ENCODE measurements at places on chromosomes 3 and 15. TPM values are rescaled to one million over a fixed set of nuclear protein-coding genes. Genes with fewer than 3 reads are reported as not detected.
A peak's percentile ranks its signal among the peaks of the same experiment; 100 is the strongest.

SEMA3G gene
- total RNA-seq = 0.10 TPM

DNA sequence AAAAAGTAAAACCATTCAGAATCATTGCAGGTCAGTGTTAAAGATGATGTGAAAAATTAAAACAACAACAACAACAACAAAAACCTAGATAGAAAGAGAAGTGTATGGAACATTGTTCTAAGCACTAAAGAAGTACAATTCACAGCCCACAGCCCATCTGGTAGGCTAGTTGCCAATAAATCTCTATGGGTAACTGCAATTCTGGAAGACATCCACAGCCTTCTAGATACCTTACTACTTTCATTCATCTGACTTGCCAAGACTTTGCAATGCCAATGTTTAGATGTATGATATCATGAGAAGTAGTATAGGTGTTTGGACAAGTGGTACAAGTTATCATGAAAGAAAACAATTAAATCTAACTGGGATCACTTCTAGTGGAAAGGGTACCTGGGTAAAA lies 198.6 kb downstream of the VGLL3 start:
- H3K27me3 ChIP-seq = no peaks in the 10 kb centered on the region
- no peaks in the 10 kb centered on the region for H3K4me1 ChIP-seq
- DNase-seq = no peak
- H3K27ac ChIP-seq = no peak overlapping the region
- H3K4me3 ChIP-seq = no peak overlapping the region
- no peaks in the 10 kb centered on the region for H3K36me3 ChIP-seq

- no peak overlapping the region for H3K27ac ChIP-seq
- H3K4me3 ChIP-seq = no peak overlapping the region
- no peaks in the 10 kb centered on the region for H3K27me3 ChIP-seq
- DNase-seq = no peak
- H3K4me1 ChIP-seq = no peaks in the 10 kb centered on the region
These were observed 556.0 kb downstream of the OTOL1 start for GRCh38 chr3:162052636-162053035.

NOX5 gene
- total RNA-seq = 0.02 TPM

NMB gene
- total RNA-seq = 6.2 TPM

GRCh38 chr3:123803521-123803920 lies 80.6 kb downstream of the MYLK start:
- no peaks in the 10 kb centered on the region for H3K4me1 ChIP-seq
- H3K27ac ChIP-seq = no peak overlapping the region
- H3K27me3 ChIP-seq = no peaks in the 10 kb centered on the region
- H3K36me3 ChIP-seq = no peaks in the 10 kb centered on the region
- no peak overlapping the region for H3K4me3 ChIP-seq

SEMA3F gene
- total RNA-seq = 0.17 TPM

- no peak overlapping the region for H3K4me3 ChIP-seq
- no peaks in the 10 kb centered on the region for H3K36me3 ChIP-seq
- no peak overlapping the region for H3K27ac ChIP-seq
- no peaks in the 10 kb centered on the region for H3K4me1 ChIP-seq
- DNase-seq = peak; percentile 36
These were observed 11.1 kb downstream of the ISLR start for GRCh38 chr15:74184582-74185091.

EID1 gene
- total RNA-seq = 88.3 TPM

GRCh38 chr15:94432279-94432678 lies 200.9 kb downstream of the MCTP2 start:
- H3K4me1 ChIP-seq = no peaks in the 10 kb centered on the region
- H3K36me3 ChIP-seq = peaks cover 2% of the 10 kb centered on the region
- H3K27me3 ChIP-seq = no peaks in the 10 kb centered on the region
- no peak overlapping the region for H3K4me3 ChIP-seq
- H3K27ac ChIP-seq = no peak overlapping the region
- DNase-seq = no peak

CCDC39 gene
- not detected for total RNA-seq

IL17RE gene
- 1.9 TPM for total RNA-seq

DNA sequence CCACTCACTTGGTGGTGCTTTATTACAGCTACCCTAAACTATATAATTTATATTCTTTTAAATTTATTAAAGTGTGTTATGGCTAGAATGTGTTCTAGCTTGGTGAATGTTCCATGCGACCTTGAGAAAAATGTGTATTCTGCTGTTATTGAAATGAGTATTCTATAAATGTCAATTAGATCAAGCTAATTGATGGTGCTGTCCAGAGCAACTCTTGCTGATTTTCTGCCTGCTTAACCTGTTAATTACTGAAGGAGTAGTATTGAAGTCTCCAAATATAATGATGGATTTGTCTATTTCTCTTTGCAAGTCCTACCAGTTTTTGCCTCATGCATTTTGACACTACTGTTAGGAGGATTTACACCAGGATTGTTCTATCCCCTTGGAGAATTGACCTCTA lies 3.2 kb upstream of the TEX9 start:
- peaks cover 11% of the 10 kb centered on the region for H3K27me3 ChIP-seq
- no peak overlapping the region for H3K4me3 ChIP-seq
- H3K4me1 ChIP-seq = peaks cover 16% of the 10 kb centered on the region
- DNase-seq = no peak

- H3K27ac ChIP-seq = no peak overlapping the region
- no peak overlapping the region for H3K4me3 ChIP-seq
- peaks cover 3% of the 10 kb centered on the region for H3K4me1 ChIP-seq
- peaks cover 5% of the 10 kb centered on the region for H3K27me3 ChIP-seq
- DNase-seq = no peak
These were observed 3.3 kb upstream of the PRSS50 start for GRCh38 chr3:46721009-46721408.

- H3K27ac ChIP-seq = peak overlapping the region; percentile 74
- peaks cover 14% of the 10 kb centered on the region for H3K4me1 ChIP-seq
- peaks cover 18% of the 10 kb centered on the region for H3K27me3 ChIP-seq
These were observed 1.7 kb downstream of the B3GNT5 start for GRCh38 chr3:183254487-183255347.
